ENCODE measurements at places on chromosomes 11 and 22.

GRCh38 chr11:20712912-20713311, 43.5 kb downstream of the NELL1 start:
- no peak for DNase-seq

DNA sequence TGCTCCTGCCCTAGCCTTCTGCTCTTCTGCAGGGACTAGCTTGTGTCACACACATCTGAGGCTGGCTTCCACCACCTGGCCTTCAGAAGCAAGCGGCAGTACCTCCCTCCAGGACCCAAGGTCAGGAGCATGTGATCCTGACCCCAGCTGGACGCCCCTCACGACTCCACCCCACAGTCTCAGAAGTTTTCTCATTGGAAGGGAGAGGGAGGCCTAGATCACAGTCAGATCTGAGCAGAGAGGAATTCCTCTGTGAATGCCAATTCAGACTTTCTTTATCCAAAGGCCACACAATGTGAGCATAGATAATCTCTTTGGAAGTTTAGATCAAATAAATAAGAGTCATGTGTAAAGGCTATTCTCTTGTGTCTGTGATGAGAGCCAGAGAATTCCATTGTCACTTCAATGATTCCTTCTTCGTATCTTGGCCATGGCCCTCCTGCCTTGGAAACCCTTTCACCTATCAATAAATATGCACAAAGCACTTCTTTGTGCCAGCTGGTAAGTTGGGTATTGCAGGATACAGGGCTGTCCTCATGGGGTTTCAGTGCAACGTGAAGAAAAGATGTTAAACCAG, 142.9 kb downstream of the SNX19 start:
- no peak for DNase-seq

- DNase-seq = no peak
Measured at GRCh38 chr22:38067028-38067415, 9.8 kb downstream of the PICK1 start.

DNA sequence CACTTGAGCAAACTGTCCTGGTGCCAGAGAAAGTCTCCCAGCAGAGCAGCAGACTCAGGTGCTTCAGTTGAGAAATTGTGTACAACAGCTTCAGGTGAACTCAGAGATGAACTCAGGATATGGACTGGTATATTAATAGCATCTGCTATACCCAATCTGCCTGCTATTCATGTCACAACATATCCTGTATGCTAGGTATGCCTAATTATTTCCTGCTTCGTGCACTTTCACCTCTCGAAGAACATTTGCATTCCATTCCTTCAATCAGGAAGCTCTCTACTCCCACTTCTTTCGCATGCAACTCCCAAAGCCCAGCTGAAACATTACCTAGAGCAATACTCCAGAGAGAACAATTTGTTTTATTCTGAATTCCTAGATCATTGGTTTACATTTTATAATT, 207.7 kb downstream of the KCNA4 start:
- DNase-seq = no peak

DNA sequence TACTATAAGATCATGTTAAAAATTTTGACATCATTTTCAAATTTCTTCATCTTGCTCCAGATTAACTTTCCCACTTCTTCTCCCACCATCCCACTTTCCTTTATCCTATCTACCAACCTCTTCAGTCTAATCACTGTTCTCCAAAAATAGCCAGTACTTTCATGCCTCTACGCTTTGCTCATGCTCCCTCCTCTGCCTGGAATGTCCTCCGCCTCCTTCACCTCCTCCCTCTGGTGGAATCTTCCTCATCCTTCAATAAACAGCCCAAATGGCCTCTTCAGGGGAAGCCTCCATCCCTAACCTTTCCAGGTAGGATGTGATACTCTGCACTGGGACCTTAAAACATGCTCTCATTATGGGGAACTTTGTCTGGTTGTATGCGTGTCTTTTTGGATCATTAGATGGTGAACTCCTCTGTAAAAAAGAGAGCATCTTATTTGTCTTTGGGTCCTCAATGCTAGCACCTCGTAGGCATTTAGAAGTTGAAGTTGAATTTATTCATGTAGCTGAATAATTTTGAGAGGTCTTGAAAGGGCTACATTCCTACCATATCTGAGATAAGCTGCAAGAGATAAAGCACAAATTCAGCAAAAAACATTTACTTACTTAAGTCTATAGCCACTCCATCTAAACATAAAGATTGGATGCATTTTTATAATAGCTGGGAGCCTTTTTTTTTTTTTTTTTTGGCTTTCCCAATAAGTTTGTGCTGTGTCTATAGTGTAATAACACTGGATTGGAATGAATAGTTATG, 8.0 kb upstream of the CSRP3 start:
- DNase-seq = no peak

DNA sequence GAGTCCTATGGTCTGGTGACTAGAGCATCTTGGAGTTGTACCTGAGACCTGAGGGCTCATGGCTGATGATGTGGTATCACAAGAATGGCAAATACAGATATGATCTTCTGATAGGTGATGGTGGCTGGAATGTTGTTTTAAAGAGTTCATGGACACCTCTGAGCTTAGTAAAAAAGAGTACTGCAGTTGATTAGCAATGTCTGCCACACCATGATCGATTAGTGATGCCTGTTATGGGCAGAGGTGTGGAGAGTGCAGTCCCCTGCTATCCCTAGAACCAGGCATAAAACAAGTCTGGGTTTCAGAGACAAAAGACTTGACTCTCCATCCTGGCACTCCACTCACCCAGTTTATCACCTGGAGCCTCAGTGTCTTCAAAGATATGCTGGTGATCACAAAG, 1.4 kb upstream of the BATF2 start:
- DNase-seq = no peak

- DNase-seq = no peak
Measured at GRCh38 chr22:49779853-49780697, 47.6 kb downstream of the BRD1 start.

DNA sequence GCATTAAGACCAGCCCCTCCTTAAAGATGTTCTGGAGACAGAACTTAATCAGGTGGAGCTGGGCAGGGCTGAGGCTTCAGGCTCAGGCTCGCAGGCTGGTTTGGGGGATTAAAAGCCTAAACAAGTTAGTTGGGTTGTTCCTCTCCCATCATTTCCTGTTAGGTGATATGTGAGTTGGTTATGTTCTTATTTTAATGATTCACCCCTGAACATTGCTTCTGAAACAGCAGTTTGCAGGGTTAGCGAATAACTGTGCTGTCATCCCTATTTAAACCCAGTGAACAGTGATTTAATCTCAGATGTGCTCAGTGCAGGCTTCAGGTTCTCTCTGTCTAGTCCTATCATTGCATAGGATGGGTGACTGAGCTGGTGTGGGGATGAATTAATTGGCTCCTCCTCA, 47.4 kb upstream of the BIRC3 start:
- DNase-seq = no peak

GRCh38 chr11:30206249-30206996, 24.4 kb upstream of the FSHB start:
- DNase-seq = no peak

GRCh38 chr11:47946682-47947559, 33.4 kb upstream of the PTPRJ start:
- no peak for DNase-seq

DNA sequence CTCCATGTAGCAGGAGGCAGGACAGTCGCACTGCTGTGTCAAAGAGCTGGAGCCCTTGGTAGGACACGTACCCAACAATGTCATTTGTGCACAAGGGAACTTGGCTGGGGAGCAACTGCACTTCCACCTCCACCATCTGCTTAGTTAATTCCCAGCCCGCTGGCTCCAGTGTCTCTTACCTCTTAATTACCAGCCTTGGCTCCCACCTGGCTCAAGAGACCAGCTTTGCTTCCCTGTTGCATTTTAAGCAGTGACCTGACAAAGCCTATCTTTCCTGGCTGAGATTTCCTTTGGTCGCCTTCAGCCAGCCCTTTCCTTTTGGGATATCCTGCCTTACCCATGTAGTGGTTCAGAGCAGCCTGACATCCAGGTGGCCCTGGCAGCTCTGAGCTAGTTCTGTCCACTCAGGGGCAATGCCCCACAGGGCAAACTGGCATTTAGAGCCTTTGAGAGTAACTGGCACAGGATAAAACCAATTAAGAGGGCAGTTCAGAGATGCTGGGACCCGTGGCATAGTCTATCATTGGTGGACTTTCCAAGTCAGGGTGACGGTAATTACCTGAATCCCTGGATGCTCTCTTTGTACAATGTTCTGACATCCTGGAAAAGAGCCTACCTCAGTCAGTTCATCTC, 212.6 kb upstream of the SORL1-AS1 start:
- DNase-seq = no peak

- DNase-seq = no peak
Measured at GRCh38 chr11:45079943-45080719, 66.3 kb upstream of the PRDM11 start.

- DNase-seq = no peak
Measured at GRCh38 chr22:19075404-19075803, 46.8 kb downstream of the DGCR2 start.

GRCh38 chr11:86292912-86293616, 9.0 kb upstream of the HIKESHI start:
- DNase-seq = no peak

- DNase-seq = peak; percentile 71
Measured at GRCh38 chr11:88174709-88175568, at the start of gene RAB38. Gene RAB38 (minus strand): TSS chr11:88175443. CDS start chr11:88175384, 59 bp downstream.

DNA sequence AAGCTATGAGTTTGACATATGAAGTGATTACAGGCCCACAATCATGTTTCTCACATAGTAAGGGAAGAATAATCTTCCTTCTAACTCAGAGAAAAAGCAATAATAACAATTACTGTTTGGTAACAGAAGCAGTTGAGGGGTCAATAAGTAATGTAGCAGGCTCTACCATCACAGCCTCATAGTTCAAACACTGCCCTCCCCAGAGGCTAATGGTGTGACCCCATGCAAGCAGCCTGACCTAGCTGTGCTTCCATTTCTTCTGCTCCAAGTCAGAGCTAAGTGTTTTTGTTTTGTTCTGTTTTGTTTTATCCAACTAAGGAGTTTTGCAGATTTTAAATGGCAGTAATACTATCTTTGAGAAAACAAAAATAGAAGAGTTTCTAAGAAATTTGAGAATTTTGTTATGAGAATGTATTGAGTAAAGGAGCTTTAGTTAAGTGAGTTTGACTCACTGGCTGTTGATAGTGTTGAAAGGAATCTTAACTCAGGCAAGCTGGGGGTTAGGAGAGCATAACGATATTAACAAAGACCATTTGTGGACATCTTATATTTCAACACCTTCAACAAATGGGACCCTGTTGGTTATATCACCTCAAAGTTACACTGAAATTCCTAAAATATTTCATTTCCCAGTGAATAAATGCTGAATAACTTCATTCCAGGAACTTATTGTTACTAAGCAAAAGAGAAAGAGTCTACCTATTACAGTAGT, 48.5 kb downstream of the GUCY1A2 start:
- no peak for DNase-seq

- no peak for DNase-seq
Measured at GRCh38 chr22:49574881-49575702, 252.6 kb downstream of the BRD1 start.

DNA sequence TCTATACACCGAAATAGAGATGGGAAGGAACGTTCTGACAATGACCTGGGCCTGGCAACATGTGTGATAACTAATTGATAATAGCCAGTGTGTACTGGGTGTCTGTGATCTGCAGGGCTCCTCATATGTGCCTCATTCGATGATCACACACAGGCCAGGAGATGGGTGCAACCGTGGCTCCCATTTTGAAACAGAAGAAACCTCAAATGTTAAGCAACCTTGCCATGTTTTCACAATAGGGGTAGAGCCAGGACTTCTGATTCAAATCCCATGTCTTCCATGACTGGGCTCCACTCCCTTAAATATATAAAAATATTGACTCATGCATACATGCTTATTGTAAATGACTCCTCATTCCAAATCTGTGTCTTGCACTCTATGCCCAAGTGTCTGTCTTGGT, 11.1 kb downstream of the APOL3 start:
- no peak for DNase-seq

- no peak for DNase-seq
Measured at GRCh38 chr11:111237926-111238325, 7.6 kb upstream of the POU2AF2 start.

GRCh38 chr22:39997939-39998726, 3.4 kb downstream of the FAM83F start:
- peak; percentile 44 for DNase-seq

Measured in nephron progenitor cell (in vitro differentiated cells).